Activated CD8-positive, alpha-beta memory T cell treated with anti-CD3 and anti-CD28 coated beads for 1 hour (primary cell): ENCODE measurements at places on chromosomes 6 and 20.

GRCh38 chr6:90383196-90383822 lies 86.7 kb upstream of the BACH2 start:
- no peak for DNase-seq

GRCh38 chr20:64244281-64244805 lies 11.2 kb upstream of the PCMTD2 start:
- DNase-seq = no peak

DNA sequence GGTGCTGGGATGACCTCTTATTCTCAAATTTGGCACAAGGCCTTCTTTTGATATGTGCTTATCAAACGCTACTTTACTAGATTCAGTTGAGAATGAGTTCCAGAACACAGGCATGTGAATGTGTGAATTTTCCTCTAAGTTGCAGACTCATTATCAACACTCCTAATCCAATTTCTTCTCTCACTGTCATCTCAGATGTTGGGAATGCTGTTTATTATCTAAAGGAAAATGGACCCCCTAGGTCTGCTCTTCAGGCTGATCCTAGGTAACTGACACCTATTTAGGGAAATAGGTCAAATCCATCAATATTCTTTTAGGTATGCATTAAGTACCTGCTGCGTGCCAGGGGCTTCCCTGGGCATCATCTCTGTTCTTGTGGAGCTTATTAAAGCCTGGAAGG lies 215.0 kb upstream of the NOX3 start:
- no peak for DNase-seq

GRCh38 chr20:3238616-3239025 lies 369 bp downstream of the SLC4A11 start:
- DNase-seq = no peak

DNA sequence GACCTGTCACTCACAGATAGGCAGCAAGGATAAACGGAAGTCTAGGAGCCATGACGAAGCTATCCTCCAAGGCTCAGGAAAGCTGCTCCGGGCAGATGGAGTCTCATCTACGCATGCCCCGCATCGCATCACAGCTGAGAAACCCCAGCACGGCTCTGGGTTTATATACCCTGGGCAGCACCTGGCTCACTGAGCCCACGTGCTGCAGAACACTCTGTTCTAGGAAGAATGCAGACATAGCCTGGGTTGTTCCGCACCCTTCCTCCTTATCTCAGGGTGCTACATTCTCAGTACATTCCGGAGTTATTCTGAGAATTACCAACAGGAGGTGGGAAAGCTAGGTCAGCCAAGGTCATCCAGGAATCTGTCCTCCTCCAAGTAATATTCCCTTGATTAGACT lies 260.4 kb downstream of the CBLN4 start:
- DNase-seq = no peak

- no peak for DNase-seq
Measured at GRCh38 chr6:70231311-70231710, 71.6 kb downstream of the COL9A1 start.

DNA sequence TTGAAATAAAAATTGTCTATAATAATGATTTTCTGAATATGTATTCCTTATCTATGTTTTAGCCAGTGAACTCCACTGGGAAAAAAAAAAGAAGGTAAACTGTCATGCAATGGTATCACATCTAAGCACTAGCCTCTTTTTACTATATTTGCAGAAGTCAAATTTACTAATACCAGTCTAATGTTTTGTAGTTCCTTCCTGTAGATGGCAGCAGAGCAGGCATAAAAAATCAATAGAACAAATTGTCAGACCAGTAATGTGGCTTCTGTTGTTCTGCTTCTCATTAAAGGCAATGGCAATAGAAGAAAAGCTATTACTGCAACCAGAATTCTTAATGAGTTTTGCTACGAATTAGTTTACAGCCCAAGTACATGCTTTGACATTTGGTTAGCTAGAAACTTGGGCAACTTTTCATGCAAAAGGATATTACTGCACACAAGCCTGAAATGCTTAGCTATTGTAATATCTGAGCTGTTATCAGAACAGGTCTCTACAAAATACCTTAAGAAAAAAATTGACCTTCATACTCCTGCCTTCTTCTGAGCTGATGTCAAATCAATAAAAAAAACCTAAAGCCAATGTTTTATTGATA lies 476.9 kb downstream of the KHDRBS2 start:
- no peak for DNase-seq

- DNase-seq = no peak
Measured at GRCh38 chr20:48697845-48698491, 129.8 kb downstream of the PREX1 start.

DNA sequence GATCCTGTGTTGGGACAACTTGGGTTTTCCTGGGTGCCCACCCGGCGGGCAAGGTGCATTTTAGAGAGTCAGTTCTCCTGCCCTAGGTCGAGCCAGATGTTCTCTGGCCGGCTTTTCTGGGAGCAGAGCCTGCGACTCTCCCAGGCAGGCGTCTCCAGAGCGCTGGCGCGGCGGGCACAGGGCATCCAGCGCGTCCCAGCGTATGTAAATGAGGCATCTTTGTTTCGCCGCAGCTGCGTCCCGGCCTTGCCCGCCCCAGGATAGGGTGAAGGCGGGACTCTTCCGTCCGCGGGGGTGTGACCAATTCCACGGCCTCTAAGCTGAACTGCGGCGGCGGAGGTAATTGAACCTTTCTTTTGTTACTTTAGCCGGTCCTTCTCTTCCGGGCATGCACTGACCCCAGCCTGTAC lies 9.1 kb downstream of the GRIK2 start:
- no peak for DNase-seq

DNA sequence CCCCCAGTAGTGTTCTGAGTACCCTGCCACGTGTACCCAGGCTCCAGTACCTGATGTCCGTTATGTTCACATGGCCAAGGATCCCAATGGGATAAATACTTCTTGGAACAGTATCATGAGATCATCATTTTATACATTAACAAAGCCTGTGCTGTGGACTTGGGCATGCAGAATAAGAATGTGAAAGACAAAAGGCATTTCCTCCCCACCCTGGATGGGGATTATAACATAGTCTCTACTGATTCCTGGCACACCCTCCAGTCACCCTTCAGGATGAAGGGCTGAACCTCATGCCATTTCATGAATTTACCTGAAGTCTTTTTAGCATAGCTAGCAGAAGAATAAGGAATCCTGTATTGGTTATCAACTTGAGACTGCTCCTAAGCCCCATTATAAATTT lies 2.8 kb downstream of the TNFRSF21 start:
- no peak for DNase-seq

DNA sequence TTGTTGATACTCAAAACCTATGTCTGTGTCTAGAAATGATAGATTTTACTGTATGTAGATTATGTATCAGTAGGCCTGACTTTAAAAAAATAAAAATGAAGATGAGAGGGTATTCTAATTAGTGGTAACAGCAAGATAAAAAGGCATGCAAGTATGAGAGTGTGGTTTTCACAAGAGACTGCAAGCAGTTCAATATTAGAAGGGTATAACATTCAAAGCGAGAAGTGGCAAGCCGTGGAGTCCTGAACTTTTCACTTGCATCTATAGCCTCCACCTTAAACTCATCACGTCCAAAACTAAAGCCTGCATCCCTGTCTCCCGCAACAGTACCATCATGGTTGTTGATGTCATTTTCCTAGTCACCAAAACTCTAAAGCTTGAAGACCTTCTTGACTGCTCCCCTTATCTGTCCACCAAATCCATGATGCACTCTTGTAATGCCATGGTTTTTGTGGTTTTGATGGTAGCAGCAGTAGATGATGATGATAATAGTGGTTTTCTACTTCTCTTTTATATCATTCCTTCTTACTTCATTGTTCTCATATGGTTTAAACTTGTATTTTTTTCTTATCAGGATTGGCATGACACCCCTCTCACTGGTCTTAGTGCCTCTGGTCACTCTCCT lies 9.2 kb upstream of the CGA start:
- DNase-seq = no peak

GRCh38 chr6:155915651-155916050 lies 460.0 kb upstream of the NOX3 start:
- no peak for DNase-seq

DNA sequence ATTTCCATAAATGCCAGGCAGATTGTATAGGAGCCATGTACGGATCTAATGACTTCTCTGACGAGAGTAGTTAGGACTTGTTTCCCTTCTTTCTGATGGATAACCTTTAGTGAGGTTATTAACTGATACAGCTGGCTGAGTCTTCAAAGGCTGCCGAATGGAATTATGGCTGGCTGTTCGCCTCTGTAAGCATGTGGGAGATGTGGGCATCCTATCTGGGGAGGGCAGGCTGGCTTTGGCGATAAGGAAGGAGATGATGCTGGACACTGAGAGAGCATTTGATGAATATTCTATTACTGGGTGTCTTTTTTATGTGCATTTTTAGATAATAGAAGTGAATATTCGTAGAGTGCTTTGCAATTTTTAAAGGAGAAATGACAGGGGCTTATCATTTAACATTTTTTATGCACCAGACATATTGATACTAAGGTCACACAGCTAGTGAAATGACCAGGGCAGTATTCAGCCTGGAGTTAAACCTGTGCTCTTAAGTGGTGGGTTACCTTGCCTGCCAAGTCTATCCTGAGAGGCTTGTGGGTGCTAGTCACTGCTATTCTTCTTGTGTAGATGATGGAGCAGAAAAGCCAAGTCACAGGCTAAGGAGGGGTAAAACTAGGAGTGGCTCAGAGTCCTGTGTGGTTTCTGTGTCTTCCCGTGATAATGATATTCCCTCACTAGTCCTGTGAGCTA lies 3.1 kb downstream of the PBOV1 start:
- DNase-seq = no peak
